ENCODE measurements at places on chromosomes 2 and 18.
A peak's percentile ranks its signal among the peaks of the same experiment; 100 is the strongest.

- peak; percentile 85 for DNase-seq
Measured at GRCh38 chr18:43279015-43279744, 1.9 kb upstream of the SYT4 start.

DNA sequence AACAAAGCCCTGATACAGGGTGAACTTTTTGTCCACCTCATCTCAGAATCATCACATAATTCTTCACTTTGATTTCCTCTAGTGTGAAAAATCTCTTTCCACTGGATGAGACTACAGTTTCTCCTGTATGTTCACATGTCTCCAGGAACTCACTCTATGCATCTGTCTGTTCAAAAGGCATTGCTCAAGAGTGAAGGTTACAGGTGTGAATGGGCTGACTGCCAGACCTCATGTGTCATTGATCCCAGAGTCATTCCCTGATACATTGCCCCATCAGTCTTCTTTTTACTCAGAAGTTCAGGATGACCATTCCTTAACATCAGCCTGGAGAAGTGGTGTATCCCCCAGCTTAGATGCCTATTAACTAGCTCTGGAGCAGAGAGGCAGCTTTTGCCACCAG lies 4.4 kb upstream of the DSC3 start:
- DNase-seq = no peak

DNA sequence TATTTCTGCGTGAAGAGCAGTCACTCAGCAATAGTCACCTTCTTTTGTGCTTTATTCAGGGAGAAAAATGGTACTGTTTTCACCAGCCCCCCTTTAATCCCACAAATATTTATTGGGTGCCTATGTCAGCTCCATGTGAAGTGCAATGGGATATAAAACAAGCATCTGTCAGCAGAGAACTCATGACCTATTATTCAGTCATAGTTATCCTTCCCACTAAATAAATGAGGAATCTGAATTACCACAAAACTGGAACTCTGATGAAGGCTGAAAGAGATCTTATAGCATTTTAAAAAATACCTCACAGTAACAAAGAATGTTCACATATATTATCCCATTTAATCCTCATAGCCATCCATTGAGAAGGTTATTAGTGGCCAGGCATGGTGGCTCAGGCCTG lies 45.8 kb downstream of the DHX57 start:
- no peak for DNase-seq

GRCh38 chr18:62720766-62721613 lies 5.6 kb downstream of the PHLPP1 start:
- no peak for DNase-seq

- DNase-seq = no peak
Measured at GRCh38 chr2:85788603-85789002, 34.8 kb downstream of the ATOH8 start.

DNA sequence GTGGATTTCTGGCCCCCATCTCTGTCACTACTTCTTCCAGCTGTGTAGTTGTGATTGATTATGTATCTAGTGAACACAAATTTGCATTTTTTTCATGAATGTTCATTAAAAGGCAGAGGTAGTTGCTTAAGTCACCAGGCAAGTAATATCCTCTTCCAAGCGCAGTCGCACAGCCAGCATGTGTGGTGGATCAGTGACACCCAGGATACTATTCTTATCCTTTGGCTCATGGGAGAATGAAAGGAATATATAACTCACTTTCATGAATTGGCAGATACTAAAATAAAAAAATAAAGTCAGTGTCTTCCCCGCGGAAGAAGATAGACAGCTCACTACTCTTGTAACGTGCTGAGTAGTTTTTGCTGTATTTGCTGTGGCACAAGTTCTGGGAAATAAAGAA lies 387.8 kb downstream of the CDH7 start:
- no peak for DNase-seq

GRCh38 chr18:60176259-60176658 lies 196.3 kb downstream of the MC4R start:
- no peak for DNase-seq

GRCh38 chr2:188903740-188904139 lies 70.4 kb upstream of the COL3A1 start:
- no peak for DNase-seq

- DNase-seq = no peak
Measured at GRCh38 chr2:47422016-47422415, 19.1 kb downstream of the MSH2 start.

DNA sequence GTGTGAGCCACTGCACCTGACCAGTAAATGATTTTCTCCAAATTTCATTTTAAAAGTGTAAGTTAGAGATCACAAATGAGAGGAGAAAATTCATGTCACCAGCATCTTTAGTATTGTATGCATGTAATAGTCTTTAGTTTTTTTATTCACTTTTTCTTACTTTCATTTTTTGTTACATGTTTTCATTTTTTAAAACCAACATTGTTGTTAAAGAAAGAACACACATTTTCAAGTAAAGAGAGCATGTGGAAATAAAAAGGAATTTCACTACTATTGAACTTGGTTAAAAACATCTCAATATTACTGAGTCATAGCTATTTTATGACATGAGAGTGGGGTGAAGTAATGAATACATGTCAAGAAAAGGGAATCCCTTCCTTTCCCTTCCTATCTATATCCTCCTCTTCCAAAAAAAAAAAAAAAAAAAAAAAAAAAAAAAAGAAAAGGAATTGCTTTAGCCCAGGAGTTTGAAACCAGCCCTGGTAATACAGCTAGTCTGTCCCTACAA lies 29.1 kb upstream of the PMAIP1 start:
- no peak for DNase-seq

DNA sequence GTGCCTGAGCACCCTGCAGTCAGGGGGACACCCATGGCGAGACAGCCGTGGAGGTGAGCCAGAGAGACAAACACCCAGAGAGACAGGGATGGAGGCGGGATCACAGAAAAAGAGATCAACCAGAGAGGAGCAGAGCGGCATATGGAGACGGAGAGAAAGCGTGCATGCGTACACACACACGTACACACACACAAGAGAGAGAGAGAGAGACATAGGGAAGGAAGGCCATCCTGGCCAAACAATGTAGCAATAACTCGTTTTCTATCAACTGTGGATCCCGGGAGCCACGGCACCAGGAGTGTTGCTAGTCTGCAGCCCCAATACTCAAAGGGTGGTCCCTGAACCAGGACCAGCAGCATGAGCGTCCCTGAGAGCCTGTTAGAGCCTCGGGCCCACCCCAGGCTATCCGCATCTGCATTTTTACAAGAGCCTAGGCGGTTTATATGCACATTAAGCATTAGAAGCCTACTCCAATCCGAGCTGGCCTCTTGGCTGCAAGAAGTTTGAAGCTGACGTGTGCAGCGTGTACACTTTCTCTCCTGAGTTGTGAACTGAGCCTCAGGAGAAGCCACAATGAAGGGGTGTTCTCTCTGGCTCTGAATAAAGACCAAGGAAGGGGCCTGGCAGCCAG lies 50.1 kb upstream of the MYCN start:
- no peak for DNase-seq

GRCh38 chr2:10750610-10751009 lies 29.2 kb downstream of the ATP6V1C2 start:
- no peak for DNase-seq

- DNase-seq = peak; percentile 37
Measured at GRCh38 chr18:31424383-31424988, 23.1 kb upstream of the DSG3 start.

DNA sequence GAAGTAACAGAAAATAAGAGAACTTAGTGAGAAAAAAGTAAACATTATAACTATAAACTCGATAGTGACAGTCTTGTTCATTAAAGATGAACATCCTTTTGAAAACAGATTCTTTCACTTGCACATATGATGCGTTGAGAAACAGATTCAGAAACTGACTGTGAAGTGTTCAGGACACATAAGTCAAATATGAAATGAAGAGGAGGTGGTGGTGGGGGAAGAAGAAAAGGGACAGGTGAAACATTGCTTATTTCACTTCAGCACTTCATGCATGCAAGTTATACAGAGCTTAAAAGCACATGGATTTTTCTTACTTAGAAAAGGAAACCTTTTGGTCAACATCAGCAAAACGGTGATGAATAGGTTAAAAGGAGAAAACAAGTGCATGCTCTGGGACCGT lies 42.5 kb downstream of the STAT4 start:
- DNase-seq = no peak

- DNase-seq = no peak
Measured at GRCh38 chr18:32237049-32237448, 47.2 kb downstream of the MEP1B start.

- DNase-seq = no peak
Measured at GRCh38 chr2:10452312-10452711, 4.2 kb upstream of the ODC1 start.

DNA sequence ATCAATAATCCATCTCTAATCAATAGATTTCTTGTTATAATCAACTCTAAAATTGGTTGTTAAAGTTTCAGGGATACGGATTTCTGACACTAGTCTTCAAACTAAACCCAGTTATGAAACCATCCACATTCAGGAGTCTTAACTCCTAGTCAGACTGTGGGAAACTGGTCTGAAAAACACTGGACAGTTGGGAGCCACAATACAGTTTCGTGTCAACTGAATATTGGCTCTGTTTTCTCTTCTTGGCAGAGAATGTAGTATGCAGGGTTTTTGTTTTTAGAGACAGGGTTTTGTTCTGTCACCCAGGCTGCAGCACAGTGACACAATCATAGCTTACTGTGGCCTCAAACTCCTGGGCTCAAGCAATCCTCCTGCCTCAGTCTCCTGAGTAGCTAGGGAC lies 123.1 kb downstream of the RTTN start:
- no peak for DNase-seq

GRCh38 chr2:25042321-25043240 lies 705 bp downstream of the EFR3B start:
- peak; percentile 87 for DNase-seq

DNA sequence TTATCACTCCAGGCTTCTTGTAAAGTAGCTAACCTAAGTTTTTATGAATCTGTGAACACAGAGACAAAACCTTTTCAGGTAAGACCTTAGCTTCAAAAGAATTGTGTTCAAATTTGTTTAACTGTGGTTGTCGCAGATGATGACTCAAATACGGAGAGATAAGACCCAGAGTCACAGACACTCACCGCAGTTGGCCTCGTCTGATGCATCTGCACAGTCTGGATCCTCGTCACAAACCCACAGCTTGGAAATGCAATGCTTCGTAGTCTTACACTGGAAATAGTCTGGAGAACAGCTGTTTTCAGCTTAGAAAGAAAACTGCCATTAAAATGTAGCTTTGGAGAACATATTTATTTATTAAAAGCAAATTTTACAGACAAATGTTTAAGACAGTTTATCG lies 1662.1 kb upstream of the NXPH2 start:
- no peak for DNase-seq

- DNase-seq = no peak
Measured at GRCh38 chr2:235564066-235564465, 70.2 kb downstream of the AGAP1 start.

GRCh38 chr2:43175020-43175441 lies 51.4 kb downstream of the ZFP36L2 start:
- peak; percentile 44 for DNase-seq

- DNase-seq = peak; percentile 4
Measured at GRCh38 chr2:152890736-152891135, 172.3 kb downstream of the ARL6IP6 start.
